Neural crest cell (in vitro differentiated cells): ENCODE measurements at places on chromosomes 13 and 19.

GRCh38 chr13:101425623-101426022 is 9.3 kb upstream of the NALCN start:
- H3K36me3 ChIP-seq, result no peaks in the 10 kb centered on the region
- peaks cover 32% of the 10 kb centered on the region for H3K4me1 ChIP-seq
- H3K4me3 ChIP-seq, result no peak overlapping the region
- no peaks in the 10 kb centered on the region for H3K27me3 ChIP-seq
- no peak for DNase-seq

- H3K4me1 ChIP-seq, result peaks cover 3% of the 10 kb centered on the region
- no peak for DNase-seq
- H3K27me3 ChIP-seq, result no peaks in the 10 kb centered on the region
- H3K36me3 ChIP-seq, result no peaks in the 10 kb centered on the region
These were observed 133.9 kb upstream of the WASF3 start for GRCh38 chr13:26423629-26424028.

DNA sequence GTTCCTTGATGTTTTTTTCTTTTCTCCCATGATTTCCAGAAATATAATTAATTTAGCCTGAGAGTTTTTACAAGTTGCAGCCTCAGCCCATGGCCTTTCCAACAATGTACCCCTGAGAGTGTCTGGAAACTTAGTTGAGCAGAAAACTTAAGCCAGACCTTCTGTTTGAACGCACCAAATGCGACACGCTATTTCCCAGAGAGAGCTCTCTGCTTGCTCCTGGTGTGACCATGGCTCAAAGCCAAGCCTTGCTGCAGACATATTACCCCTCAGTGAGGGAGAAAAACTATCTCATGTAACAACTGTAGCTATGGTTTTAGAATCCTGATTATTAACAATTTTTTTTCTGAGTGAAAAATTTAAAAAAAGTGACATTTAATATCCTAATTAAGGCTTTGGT is 1204.5 kb upstream of the SLC10A2 start:
- no peaks in the 10 kb centered on the region for H3K27me3 ChIP-seq
- H3K4me3 ChIP-seq, result no peak overlapping the region
- no peak overlapping the region for H3K27ac ChIP-seq
- peaks cover 4% of the 10 kb centered on the region for H3K4me1 ChIP-seq
- no peak for DNase-seq

- H3K36me3 ChIP-seq, result no peaks in the 10 kb centered on the region
- DNase-seq, result no peak
- no peak overlapping the region for H3K4me3 ChIP-seq
- H3K27ac ChIP-seq, result no peak overlapping the region
- no peaks in the 10 kb centered on the region for H3K27me3 ChIP-seq
These were observed 200.5 kb downstream of the POU4F1 start for GRCh38 chr13:78402708-78403400.
